Diencephalon (tissue), 1 donor: ENCODE measurements at places on chromosomes 13 and 19. TPM values are rescaled to one million over a fixed set of nuclear protein-coding genes. Genes with fewer than 3 reads are reported as not detected.

The FREM2 gene
- 4.6 TPM for total RNA-seq

The GPR183 gene
- total RNA-seq: 3.2 TPM

The DCLK1 gene
- total RNA-seq: 391 TPM

The C19orf25 gene
- total RNA-seq: 22.8 TPM

The CERS1 gene
- 48.9 TPM for total RNA-seq

The CRX gene
- not detected for total RNA-seq

The EBI3 gene
- 0.23 TPM for total RNA-seq

The VSTM2B gene
- 9.9 TPM for total RNA-seq

The DACH1 gene
- 29.8 TPM for total RNA-seq

The CNFN gene
- total RNA-seq: not detected

The MADCAM1 gene
- total RNA-seq: 2.8 TPM

The KIR2DL3 gene
- not detected for total RNA-seq
